T-helper 1 cell (primary cell): ENCODE measurements at places on chromosomes 1 and 21.

DNA sequence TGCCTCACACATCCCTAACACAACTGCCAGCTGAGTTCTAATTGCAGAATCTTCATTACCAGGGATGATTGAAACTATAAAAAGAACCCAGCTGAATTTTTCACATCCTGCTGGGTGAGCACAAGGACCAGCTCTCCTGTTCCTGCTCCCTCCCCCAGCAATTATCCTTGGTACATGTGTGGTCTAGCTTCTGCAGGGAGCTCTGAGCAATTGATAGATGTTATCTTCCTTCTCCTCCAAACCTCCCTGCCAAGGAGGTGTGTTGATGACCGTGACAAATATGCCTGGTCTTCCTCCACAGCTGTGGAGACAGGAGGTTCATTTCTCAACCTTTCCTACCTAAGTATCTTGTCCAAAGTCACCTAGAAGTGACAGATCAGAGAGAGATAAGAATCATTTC, 65.3 kb upstream of the MAN1A2 start:
- DNase-seq = no peak

- DNase-seq = no peak
Observed at GRCh38 chr1:115829023-115829674, 11.8 kb downstream of the NHLH2 start.

- no peak for DNase-seq
Observed at GRCh38 chr1:58773406-58773840, 10.4 kb downstream of the JUN start.

- DNase-seq = no peak
Observed at GRCh38 chr1:156766298-156767100, 836 bp upstream of the PRCC start.

- DNase-seq = no peak
Observed at GRCh38 chr1:238589843-238590435, 699.2 kb upstream of the ZP4 start.

DNA sequence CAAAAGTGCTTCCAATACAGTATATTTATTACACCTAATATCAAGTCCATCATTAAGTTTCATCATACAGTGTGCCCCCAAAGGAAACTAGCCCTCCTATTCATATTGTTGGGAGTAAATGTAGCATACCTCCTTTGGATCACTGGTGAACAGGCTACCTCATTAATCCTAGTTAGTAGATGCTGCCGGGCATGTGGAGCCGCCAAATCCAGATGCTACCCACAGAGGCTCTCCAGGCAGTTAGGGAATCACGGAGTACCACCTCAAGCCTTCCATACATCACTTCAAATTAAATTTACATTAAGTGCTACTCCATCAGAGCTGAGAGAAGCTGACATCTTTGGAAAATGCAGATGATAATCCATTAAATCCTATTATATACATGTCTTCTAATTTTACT, 121.7 kb upstream of the FOXD3 start:
- DNase-seq = no peak

GRCh38 chr1:31434979-31435378, 22.0 kb downstream of the SERINC2 start:
- no peak for DNase-seq

DNA sequence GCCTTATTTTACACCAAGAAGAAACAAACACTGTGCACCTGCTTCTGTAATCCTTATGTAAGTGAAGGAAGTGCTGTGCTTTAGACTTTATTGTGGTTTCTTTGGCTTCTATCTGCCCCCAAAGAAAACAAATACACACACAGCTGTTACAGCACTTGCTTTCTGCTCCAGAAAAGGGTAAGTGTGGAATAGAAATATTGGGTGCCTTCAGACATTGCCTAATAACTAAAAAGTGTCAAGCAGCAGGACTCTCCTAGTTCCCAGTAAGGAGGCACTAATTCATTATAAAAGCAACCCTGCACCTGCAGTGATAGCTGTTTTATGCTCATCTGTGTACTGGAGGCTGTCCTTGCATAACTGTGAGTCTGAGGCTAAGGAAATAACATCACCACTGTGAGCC, 23.4 kb upstream of the PRRX1 start:
- DNase-seq = no peak

DNA sequence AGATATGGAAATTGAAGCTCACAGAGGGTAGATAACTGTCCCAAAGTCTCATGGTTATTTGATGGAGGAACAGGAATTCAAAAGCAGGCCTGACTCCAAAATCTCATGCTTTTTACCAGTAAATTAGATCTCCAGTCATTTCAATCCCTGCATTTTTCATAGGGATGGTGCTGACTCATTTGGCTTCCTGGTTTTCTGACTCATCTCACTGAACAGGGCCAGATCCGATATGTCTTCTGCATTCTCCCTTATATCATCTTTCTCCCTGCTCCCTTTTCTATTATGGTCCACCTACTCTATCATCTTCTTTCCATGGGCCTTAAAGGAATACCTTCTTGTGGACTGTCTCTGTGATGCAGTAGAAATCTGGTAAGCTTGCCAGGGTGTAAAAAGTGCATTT, 187.2 kb downstream of the FGGY start:
- no peak for DNase-seq

DNA sequence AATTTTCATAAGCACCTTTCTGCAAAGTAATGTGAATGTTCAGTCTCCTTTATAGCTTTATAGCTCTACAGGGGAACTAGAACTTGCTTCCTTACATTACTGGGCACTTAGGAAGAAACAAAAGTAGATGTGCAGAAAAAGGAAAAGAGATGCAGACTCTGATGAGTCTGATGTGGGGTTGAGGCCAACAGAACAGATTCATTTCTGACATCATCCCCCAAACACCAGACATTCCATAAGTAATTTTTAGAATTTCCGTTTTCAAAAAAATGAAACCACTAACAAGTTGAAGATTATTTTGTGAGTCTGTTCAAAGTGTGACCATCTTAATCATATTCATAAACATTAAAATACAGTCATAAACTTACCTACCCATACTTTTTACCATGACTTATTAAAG, 96.0 kb downstream of the NRIP1 start:
- no peak for DNase-seq

- DNase-seq = no peak
Observed at GRCh38 chr1:232902774-232903350, 47.5 kb upstream of the NTPCR start.

DNA sequence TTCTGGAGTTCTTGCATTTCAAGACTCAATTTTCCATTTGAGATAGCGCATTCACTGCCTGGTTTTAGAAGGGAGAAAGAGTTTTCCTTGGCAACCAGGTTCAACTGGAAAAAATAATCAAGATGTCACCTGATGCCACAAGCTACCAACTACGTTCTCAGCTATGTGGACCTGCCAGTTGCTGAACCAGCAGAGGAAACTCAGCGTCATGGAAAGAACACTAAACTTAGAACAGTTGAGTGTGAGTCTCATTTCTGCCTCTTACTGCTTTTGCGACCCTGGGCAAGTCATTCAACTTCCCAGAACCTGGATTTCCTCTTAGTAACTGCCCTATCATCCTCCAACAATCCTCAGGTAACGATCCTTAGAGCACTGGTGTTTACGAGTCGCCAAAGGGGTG, 373.0 kb upstream of the ESRRG start:
- no peak for DNase-seq

DNA sequence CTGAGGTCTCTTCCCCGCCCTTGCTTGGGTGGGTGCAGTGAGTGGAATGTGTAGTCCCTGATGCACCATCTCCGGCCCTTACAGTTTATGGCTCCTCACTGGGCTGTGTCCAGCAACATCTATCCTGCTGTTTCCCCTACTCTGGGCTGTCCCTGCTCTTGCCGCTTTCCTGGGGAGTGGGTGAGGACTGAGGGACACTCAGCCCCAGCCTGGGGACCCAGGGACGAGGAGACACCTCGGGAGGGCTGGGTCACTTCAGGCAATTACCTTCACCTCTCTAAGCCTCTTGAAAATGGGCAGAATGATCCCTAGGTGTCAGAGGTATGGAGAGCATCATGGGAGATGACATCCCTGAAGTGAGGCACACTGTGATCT, 13.6 kb upstream of the LRP8 start:
- no peak for DNase-seq

GRCh38 chr1:192552760-192553191, 22.8 kb upstream of the RGS1 start:
- DNase-seq = no peak

- no peak for DNase-seq
Observed at GRCh38 chr1:228374711-228375577, 31.7 kb downstream of the TRIM11 start.

GRCh38 chr21:46122237-46122671, 24.3 kb downstream of the COL6A2 start:
- DNase-seq = no peak

DNA sequence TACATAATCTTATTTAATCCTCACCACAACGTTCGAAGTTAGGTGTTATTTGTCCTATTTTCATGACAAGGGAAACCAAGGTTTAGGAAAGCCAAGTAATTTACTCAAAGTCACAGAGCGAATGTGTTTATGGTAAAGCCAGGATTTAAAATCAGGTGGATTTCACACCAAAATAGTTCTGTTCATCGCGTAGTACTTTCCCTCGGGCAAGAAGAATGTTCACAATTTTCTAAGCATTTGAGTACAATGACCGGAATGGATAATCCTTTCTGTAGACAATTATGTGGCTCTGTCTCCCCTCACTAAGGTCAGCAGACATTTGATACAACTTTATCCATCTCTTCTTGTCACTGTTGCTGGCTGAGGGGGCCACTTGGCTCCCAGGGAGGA, 204.2 kb downstream of the ST6GALNAC3 start:
- no peak for DNase-seq

- no peak for DNase-seq
Observed at GRCh38 chr1:91026777-91027176, 4.9 kb upstream of the ZNF644 start.

DNA sequence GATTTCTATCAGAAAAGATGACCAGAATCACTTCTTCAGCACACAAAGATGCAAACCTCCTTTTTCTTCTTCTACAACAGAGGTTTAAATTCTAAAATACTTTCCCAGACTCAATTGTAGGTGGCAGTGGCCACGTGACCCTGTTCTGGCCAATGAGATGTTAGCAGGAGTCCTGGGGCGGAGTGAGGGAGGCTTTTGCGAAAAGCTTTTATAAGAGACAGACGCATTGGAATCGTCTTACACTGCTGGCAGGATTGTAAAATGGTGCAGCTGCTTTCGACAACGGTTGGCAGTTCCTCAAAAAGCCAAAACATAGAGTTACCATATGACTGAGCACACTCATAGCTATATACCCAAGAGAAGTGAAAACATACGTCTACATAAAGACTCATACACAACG, 87.0 kb upstream of the MAGI3 start:
- DNase-seq = no peak

DNA sequence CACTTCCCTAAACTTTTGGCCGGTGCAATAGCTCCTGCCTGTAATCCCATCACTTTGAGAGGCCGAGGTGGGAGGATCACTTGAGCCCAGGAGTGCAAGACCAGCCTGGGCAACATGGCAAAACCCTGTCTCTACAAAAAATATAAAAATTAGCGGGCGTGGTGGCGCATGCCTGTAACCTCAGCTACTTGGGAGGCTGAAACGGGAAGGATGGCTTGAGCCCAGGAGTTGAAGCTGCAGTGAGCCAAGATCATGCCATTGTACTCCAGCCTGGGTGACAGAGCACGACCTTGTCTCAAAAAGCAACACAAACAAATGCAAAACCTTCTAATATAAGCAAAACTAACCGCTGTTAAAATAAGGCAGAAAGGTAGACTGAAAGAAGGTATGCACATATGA, 25.9 kb downstream of the TMEM51 start:
- DNase-seq = no peak

GRCh38 chr21:39137248-39138178, 45.7 kb downstream of the PSMG1 start:
- no peak for DNase-seq

- DNase-seq = no peak
Observed at GRCh38 chr1:39758556-39759435, 12.4 kb downstream of the OXCT2 start.

DNA sequence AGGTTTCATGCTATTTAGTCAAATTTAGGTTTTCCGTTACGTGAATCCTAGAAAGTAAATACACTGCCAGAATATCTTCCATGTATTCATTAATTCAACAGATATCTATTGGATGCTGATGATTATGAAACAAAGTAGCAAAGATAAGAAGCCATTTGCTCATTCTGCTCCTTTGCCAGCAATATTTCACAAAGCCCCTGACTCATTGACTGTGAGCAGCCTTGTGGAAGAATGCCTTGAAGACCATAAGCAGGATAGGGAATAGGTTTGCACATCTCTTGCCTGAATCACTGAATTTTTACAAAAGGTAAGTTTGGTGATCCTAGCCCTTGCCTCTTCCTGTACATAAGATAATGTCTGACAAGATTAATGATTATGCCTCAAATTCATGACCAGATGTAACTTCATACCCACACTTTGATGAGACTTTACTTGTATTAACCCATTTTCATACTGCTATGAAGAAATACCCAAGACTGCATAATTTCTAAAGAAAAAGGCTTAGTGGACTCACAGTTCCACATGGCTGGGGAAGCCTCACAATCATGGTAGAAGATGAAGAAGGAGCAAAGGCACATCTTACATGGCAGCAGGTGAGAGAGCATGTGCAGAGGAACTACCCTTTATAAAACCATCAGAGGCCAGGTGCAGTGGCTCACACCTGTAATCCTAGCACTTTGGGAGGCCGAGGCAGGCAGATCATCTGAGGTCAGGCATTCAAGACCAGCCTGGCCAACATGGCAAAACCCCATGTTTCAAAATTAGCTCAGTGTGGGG, 1.6 kb upstream of the PIGK start:
- DNase-seq = no peak

GRCh38 chr1:22660716-22661241, 7.7 kb downstream of the C1QB start:
- no peak for DNase-seq

- DNase-seq = no peak
Observed at GRCh38 chr1:232218955-232219865, 410.7 kb downstream of the SIPA1L2 start.

GRCh38 chr1:208122612-208123358, 121.4 kb downstream of the PLXNA2 start:
- DNase-seq = no peak

- DNase-seq = no peak
Observed at GRCh38 chr1:71294178-71294577, 213.3 kb upstream of the ZRANB2 start.

GRCh38 chr1:94549706-94550105, 8.1 kb upstream of the F3 start:
- no peak for DNase-seq

- DNase-seq = no peak
Observed at GRCh38 chr1:241773991-241774390, 74.0 kb upstream of the EXO1 start.

GRCh38 chr1:170657275-170657853, 6.6 kb upstream of the PRRX1 start:
- DNase-seq = no peak
